ENCODE measurements at places on chromosomes 7 and 10.
A peak's percentile ranks its signal among the peaks of the same experiment; 100 is the strongest.

DNA sequence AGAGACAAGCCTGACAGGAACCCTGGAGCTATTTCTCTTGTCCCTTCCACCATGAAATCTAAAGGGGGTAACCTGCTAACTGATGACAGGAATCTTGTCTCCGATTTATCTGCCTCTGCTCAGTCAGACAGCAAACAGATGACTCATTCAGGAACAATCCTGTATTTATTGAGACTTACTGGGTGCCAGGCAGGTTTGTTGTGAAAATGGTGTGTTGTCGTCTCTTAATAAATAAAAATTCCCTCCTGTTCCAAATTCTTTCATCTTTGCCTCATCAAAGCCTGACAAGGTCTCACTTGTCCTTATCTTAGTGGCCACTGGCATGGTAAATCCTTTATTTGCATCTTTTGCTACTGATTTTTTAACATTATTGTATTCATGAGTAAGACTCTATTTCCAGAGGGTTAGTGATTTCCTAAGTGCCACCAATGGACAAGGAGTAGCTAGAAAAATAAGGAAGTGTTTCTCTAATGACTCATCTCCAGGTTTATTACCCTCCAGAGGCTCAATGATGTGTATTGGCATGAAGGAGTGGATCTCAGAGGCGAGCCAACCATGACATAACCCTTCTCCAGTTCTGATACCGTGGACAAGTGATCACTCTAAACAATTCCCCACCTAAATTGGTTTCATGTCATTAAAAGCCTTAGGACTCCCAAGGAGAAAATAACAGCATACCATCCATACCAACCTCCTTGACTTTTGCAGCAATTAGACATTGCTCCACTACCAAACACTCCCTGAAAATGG, 724.0 kb downstream of the GRID1 start:
- DNase-seq, result peak; percentile 86

- no peak for DNase-seq
These were observed 51.0 kb downstream of the AMZ1 start for GRCh38 chr7:2738766-2739549.

GRCh38 chr7:43588477-43589132, 5.7 kb downstream of the STK17A start:
- DNase-seq, result no peak

DNA sequence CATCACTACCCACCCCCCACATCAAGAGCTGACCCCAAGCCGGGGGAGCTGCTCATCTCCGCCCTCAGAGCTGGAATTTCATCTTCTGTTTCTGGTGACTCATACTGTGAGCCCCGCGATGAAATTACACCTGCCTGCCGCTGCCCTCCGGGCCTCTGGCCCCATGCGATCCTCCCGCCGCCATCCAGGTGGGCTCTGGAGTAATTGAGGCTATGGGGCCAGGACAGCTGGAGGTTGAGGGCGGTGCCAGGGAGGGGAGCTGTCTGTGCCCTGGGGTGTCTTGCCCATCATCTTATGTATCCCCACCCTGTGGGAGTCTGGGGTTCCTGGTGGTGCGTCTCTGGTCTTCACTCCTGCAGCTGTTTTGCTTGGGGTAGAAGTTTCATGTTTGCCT, 9.0 kb downstream of the GTF2IRD1 start:
- no peak for DNase-seq

- no peak for DNase-seq
These were observed 111.7 kb upstream of the GJD4 start for GRCh38 chr10:35493196-35494118.

- no peak for DNase-seq
These were observed 524 bp upstream of the FUOM start for GRCh38 chr10:133358162-133358924.

- DNase-seq, result no peak
These were observed 5.7 kb downstream of the HUS1 start for GRCh38 chr7:47973739-47974138.

DNA sequence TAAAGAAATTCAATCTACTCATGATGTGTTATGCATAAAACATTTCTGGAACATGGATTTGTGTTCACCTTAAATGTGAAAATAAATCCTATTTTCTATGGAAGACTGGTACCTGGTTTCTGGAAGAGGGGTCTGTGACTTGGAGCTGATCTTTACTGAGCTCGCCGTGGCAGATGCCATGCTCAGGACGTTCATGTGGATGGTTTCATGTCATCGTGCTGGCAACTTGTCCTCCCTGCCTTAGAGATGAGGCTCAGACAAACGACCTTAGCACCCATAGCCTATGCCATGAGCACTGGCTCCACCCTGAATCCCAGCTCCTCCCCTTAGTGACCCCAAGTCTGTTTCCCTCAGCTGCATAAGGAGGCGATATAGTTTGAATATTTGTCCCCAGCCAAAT, 7.3 kb downstream of the PPIF start:
- no peak for DNase-seq

DNA sequence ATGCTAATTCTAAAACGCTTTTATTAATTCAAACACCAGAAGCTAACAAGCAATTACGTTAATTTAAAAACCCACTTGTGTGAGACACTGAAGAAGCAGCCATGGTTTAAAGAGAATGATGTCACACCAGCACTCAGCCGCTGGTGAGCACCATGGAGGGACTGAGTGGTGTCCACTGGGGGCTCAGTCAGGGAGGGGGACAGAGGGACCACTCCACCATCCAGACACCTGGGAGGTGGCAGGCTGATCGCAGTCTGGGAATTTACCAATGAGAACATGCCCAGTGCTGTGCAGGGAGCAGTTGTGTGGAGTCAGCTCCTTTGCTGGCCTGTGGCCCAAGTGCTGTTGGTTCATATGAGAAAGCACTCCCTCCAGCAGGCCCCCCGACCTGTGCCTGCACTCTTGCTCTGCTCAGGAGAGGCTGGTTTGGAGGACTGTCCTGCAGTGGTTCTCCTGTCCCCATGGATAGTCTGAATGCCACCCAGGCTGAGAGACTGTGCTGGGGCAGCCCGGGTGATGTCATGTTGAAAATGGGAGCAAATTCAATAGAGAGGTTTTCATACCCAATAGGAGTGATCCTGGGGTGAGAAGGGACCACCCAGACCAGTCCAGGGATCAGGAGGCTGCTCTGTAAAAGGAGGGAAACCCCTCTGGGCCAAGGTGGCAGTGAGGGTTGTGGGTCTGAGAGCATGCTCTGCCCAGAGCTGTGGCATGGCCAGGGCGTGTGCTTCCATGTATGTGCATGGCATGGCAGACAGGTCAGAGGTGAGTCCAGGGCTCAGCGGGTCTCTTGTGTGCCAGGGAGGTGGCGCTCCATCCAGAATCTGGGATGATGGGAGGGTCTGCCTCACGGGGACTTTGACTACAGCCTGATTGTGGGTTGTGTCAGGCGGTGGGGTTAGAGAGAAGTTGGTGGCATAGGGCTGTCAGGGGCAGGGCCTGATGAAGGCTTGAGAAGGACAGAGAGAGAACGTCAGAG, 12.7 kb downstream of the ADCY1 start:
- DNase-seq, result no peak

GRCh38 chr10:104138131-104138530, 16.2 kb downstream of the SFR1 start:
- no peak for DNase-seq

- no peak for DNase-seq
These were observed 58.5 kb downstream of the LCOR start for GRCh38 chr10:96890580-96890979.

GRCh38 chr10:22823109-22823508, 104.7 kb upstream of the ARMC3 start:
- DNase-seq, result no peak

GRCh38 chr7:26429168-26429567, 137.5 kb downstream of the SNX10 start:
- no peak for DNase-seq

DNA sequence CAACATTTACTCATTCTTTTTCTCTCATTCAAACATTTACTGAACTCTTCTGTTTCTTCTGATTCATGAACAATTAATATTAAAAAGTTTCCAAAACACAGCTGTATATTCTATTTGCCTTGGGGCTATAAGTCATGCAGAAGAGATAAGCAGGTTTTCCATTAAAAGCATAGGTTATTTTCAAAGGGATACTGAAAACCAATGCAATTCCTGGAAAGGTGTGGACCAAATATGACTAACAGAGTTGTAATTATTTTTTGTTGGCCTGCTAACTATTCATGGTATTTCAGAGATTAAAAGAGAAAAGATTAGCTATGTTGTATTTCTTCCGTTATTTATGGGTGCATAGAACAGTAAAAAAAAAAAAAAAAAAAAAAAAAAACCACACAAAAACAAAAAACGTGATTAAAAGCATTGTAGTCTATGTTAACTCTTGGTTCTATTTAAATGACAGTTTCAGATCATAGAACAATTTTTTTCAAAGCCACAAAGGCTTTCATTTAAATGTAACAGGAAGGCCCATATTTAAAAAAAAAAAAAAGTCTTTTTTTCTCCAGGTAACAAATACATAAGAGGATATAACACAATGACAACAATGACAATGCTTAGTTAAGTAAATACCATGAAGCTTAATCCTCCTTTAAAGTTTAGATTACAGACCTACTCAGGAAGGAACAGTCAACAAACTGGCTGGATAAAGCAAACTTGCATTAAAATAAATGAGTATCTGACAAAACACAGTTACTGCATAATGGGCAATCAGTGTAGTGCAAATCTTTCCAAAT, 1042.9 kb downstream of the GATA3 start:
- DNase-seq, result no peak

GRCh38 chr7:105309235-105310169, 79.2 kb downstream of the SRPK2 start:
- DNase-seq, result no peak

DNA sequence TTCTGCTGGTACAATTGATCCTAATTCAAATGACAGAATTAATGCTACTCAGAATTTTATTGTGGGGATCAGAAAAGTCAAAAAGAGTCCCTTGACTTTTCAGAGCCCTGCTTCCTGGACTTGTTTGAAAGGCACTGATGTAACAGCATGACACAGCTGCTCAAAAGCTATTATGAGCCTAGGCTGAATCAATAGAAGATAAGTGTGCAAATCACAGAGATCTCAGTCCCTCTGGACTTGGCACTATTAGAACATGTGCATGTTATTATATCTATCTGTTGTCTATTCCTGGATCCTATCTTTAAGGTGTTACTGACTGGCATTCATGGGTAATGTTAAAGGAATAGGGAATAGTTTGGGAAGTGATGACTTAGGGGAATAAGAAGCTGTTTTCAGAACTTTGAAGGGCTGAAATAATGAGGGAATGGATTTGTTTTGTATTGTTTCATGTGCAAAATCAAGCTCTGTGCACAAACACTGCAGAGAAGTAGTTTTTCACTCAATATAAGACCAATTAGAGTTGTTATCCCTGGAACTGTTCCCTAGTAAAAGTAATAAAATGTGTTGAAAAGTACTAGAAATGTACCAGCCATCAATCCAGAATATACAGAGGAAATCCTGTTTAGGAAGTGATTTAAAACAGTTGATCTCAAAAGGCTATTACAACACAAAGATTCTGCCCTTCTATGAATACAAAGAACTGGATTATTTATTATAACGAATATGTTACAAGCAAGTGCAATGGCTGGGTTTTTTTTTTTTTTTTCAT, 814.9 kb upstream of the C7orf33 start:
- DNase-seq, result no peak

DNA sequence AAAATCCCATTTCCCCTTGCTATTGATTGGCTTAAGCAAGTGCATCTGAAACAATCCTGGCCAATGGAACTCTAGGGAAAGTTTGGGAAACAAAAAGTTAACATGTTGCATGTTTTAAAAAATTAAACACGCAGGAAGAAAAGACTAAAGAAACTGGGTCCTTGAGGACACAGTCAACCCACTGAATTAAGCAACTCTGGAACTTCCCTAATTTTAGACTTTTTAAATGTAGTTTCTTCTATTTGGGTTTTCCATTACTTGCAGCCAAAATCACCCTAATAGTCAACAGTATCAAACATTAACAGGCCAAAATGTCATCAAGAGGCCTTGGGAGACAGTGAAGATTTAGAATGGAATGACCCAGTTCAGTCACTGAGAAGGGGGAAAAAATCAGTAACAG, 40.6 kb downstream of the OSBPL3 start:
- DNase-seq, result no peak

DNA sequence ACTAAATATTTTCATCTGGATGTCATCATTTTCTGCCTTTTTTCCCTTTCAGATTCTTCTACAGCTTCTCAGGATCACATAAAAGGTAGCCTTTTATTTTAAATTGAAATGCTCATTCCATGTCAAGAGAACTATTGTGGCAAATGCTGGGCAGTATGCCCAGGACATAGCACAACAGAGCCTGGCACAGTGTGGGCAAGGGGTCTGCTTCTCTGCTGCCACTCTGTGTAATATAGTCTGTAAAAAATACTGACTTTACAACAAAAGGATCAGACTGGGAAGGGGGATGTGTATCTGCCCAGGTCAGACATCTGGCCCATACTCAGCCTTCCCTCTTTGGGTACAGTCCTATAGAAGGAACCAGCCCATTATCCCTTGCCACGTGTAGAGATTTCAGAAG, 62.7 kb downstream of the CUZD1 start:
- no peak for DNase-seq

GRCh38 chr7:44953156-44953555, 25.7 kb downstream of the MYO1G start:
- DNase-seq, result no peak

- no peak for DNase-seq
These were observed 6.5 kb downstream of the ZNF438 start for GRCh38 chr10:31025142-31025541.

- DNase-seq, result no peak
These were observed 38.0 kb downstream of the PDE1C start for GRCh38 chr7:32032211-32032610.

DNA sequence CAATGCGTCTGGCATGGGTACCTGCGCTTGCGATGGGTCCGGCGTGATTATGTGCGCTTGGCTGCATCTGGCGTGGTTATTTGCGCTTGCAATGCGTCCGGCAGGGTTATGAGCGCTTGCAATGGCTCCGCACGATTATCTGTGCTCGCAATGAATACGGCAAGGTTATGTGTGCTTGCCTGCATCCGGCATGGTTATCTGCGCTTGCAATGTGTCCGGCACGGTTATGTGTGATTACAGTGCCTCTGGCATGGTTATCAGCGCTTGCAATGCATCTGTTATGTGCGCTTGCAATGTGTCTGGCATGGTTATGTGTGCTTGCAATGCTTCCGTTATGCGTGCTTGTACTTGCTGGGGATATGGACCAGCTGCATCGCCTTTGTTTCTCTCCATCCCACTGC, 37.7 kb downstream of the RBAK start:
- no peak for DNase-seq

- DNase-seq, result peak; percentile 58
These were observed 364 bp downstream of the ZNF518A start for GRCh38 chr10:96130326-96130995.
